ENCODE measurements at places on chromosomes 5 and 9. TPM values are rescaled to one million over a fixed set of nuclear protein-coding genes. Genes with fewer than 3 reads are reported as not detected.

DNA sequence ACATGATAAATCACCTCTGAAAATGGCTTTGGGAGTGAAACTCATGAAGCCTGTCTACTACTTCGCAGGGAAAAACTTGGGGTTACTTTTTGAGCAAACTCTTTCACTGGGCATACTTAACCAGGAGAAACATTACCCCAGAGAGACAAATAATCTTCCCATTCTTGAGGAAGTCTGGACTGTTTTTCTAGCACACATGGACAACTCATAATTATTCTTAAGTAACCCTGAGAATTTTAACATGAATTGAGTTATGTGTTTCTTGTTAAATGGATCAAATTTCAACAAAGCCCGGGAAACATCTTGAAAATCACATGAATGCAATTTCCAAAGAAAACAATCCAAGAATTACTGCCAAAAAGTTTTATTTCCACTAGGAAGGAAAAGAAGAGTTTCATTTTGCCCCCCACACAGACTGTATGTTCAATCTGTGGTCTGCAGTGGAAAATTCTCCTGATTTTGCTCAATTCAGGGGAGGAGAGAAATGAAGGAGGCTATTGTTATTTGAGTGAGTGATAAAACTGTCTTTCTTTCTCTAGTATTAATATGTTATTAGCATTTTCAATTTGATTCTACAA is 564.8 kb upstream of the CLINT1 start:
- no peaks in the 10 kb centered on the region for H3K27me3 ChIP-seq
- no peaks in the 10 kb centered on the region for H3K4me1 ChIP-seq
- no peak for DNase-seq
- no peak overlapping the region for H3K4me3 ChIP-seq
- H3K36me3 ChIP-seq, result no peaks in the 10 kb centered on the region

- no peak overlapping the region for H3K4me3 ChIP-seq
- H3K27me3 ChIP-seq, result no peaks in the 10 kb centered on the region
- H3K36me3 ChIP-seq, result no peaks in the 10 kb centered on the region
- H3K4me1 ChIP-seq, result no peaks in the 10 kb centered on the region
- no peak overlapping the region for H3K27ac ChIP-seq
Observed at GRCh38 chr5:82332886-82333615, 54.9 kb upstream of the RPS23 start.

- no peak overlapping the region for H3K4me3 ChIP-seq
- no peaks in the 10 kb centered on the region for H3K27me3 ChIP-seq
- H3K36me3 ChIP-seq, result no peaks in the 10 kb centered on the region
- H3K27ac ChIP-seq, result no peak overlapping the region
Observed at GRCh38 chr9:99531313-99531712, 290.4 kb upstream of the NR4A3 start.

DNA sequence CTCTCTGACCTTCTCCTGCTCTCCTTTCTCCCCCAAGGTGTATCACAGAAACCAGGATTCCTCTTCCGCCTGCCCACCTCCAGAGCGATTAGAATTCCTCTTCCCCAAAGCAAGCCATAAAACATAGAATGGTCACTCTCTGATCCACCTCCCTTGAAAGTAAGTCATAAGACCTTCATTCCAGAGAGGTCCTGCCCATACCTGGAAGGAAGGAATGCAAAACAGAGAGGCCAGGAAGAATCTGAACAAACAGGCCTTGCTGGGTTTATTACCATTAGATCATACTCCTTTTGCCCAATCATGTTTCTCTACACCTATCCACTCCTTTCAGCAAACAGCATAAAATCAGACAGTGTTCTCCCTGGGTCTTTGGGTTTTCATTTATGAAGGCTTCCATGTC is 21.0 kb downstream of the CDKL3 start:
- H3K27me3 ChIP-seq, result no peaks in the 10 kb centered on the region
- no peak for DNase-seq
- H3K4me1 ChIP-seq, result no peaks in the 10 kb centered on the region
- H3K4me3 ChIP-seq, result no peak overlapping the region
- H3K36me3 ChIP-seq, result no peaks in the 10 kb centered on the region

DNA sequence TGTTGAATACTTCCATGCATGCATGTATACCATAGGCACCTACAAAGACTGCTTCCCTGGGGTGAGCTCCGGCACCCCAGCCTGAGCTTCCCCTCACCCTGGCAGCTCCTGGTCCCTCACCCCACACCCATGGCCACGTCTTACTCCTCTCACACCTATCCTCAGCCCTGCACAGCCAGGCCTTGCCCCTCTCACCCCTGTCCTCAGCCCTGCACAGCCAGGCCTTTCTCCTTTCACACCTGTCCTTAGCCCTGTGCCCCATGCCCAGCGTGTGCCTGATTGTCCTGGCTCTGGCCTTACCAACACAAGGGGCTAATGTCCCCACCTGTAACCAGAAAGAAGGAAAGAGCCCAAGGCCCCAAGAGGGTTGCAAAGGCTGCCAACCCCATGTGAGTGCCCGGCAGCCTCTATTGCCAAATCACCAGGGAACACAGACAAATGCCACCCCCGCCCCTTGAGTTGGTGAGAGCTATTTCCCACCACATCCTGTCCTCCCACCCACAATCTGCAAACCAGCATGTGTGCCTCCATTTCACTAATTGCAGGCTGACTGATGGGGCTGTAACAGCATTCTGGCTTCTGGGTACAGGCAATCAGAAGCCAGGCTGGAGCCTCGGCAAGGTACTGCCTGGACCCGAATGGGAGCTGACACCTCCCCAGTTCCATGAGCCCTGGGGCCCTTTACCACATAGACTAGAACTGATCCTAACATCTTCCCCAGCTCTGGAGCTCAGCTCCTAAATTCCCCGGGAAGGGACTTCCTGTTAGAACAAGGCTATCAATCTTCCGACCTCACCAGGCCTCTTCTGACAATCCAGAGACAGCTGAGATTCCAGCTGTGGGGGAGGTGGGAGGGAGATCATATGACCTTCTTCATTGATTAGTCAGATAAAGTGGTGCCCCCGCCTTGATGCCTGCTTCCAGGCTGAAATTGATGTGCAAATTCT is 78.2 kb downstream of the FAM114A2 start:
- no peaks in the 10 kb centered on the region for H3K4me1 ChIP-seq
- DNase-seq, result no peak

DNA sequence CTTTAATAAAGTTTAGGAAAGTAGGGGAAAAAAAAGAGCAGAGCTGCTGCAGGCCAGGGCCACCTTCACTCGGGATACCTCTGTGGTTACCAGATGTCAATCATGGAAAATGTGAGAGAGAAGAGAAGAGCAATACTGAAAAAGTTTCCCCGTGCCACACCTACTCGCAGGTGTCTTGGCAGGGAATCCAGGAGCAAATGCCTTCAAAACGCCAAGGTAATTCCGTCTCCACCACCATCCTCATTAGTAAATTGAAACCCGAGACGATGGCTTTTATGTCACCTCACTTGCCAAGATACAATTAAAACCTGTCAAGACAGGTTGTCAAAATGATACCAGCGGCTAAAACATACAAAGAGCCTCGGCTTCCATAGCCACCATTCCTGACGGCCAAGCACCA is 49.7 kb downstream of the FAM81B start:
- H3K27ac ChIP-seq, result no peak overlapping the region
- H3K27me3 ChIP-seq, result no peaks in the 10 kb centered on the region
- H3K4me3 ChIP-seq, result no peak overlapping the region
- H3K36me3 ChIP-seq, result no peaks in the 10 kb centered on the region

DNA sequence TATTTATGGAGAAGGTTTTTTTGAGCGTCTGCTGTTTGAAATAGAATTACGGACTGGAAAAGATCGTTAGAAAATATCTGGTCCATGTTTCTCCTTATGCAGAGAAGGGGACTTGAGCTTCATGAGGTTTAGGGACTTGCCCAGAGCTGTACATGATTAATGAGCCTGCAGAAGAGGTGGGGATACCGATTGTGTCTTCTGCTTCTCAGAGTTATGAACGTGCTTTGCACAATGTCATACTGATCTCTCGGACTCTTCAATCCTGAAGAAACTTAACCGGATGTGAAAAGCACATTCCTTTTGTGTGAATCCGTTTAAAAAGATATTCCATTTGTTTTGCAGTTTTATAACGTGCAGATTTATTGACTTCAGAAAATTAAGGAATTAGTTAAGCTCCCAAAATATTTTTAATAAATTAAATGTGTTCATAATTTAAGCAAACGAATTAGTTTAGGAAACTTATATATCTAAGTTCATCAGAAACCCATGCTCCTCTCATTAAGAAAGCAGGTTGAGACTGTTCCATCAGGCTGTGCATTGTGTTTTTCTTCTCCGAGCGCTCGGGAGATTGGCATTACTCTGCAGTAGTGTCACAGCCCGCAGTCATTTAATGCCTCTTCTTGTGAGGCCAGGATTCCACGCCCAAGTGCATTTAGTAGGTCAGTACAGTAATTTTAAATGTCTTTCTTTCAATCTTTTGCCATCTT is 40.8 kb upstream of the MEF2C start:
- DNase-seq, result no peak
- H3K4me3 ChIP-seq, result no peak overlapping the region
- no peaks in the 10 kb centered on the region for H3K27me3 ChIP-seq

- H3K36me3 ChIP-seq, result no peaks in the 10 kb centered on the region
- no peak overlapping the region for H3K4me3 ChIP-seq
- DNase-seq, result no peak
Observed at GRCh38 chr5:21791304-21791703, 1061.8 kb downstream of the CDH12 start.

DNA sequence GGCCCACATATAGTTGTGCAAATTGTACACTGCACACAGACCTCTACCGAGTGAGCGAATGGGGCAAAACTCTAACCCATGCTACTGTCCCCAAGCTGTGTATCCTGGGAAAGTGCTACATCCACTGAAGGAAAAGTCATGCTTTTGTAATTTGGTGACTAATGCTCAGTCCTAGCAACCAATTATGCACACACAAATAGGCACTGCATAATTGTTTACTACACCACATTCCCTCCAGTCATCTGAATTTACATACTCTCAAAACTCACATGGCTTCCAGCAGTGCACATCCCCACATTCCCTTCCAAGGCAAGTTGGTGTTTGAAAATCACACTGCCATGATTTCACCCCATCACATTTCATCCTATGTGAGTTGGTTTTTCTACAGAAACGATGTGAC is 125.9 kb upstream of the OSMR start:
- no peaks in the 10 kb centered on the region for H3K4me1 ChIP-seq
- no peak overlapping the region for H3K4me3 ChIP-seq
- H3K27me3 ChIP-seq, result no peaks in the 10 kb centered on the region
- H3K27ac ChIP-seq, result no peak overlapping the region
- H3K36me3 ChIP-seq, result no peaks in the 10 kb centered on the region
- DNase-seq, result no peak

- no peak overlapping the region for H3K27ac ChIP-seq
- no peak for DNase-seq
- no peak overlapping the region for H3K4me3 ChIP-seq
- H3K27me3 ChIP-seq, result no peaks in the 10 kb centered on the region
- no peaks in the 10 kb centered on the region for H3K4me1 ChIP-seq
- H3K36me3 ChIP-seq, result no peaks in the 10 kb centered on the region
Observed at GRCh38 chr5:51227963-51228470, 155.2 kb upstream of the ISL1 start.

GRCh38 chr9:125521462-125522327 is 185.3 kb downstream of the MAPKAP1 start:
- no peaks in the 10 kb centered on the region for H3K4me1 ChIP-seq
- no peak overlapping the region for H3K4me3 ChIP-seq
- no peak for DNase-seq
- H3K27ac ChIP-seq, result peak overlapping the region; percentile 54

DNA sequence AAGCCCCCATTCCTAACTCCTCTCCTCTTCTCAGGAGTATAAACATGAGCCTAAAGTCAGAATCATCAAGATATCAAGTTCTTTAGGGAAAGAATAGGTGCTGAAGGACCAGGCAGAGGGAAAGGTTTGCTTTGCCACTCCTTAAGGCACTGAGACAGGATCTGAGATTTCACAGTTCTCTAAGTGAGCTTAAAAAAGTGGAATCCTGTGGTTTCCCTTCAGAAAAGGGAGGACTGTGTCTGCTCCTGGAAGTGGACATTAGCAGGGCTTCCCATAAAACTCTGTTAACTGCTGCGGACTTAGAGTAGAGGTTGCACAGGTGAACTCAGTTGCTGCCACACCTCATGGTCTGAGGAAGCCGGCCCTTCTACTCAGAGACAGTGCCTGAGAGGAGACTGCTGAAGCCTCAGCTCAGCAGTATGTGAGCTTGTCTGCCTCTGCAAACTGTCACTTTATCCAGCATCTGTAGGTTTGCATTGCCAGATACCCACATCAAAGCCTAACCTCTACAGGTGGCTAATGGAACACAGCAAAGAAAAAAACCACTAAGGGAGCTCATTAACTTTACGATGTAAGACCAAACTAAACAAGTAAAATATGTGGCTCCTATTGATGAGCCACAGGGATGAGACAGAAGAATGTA is 42.9 kb downstream of the RIC1 start:
- peaks cover 3% of the 10 kb centered on the region for H3K4me1 ChIP-seq
- no peaks in the 10 kb centered on the region for H3K27me3 ChIP-seq
- H3K36me3 ChIP-seq, result no peaks in the 10 kb centered on the region
- DNase-seq, result no peak

GRCh38 chr5:88813805-88814575 is 69.0 kb downstream of the MEF2C start:
- DNase-seq, result no peak
- no peaks in the 10 kb centered on the region for H3K4me1 ChIP-seq
- H3K27ac ChIP-seq, result no peak overlapping the region
- H3K27me3 ChIP-seq, result no peaks in the 10 kb centered on the region
- H3K36me3 ChIP-seq, result no peaks in the 10 kb centered on the region

GRCh38 chr9:105127863-105128220 is 116.6 kb upstream of the SLC44A1 start:
- no peak overlapping the region for H3K27ac ChIP-seq
- H3K4me3 ChIP-seq, result no peak overlapping the region
- H3K36me3 ChIP-seq, result no peaks in the 10 kb centered on the region
- no peaks in the 10 kb centered on the region for H3K27me3 ChIP-seq
- DNase-seq, result peak; percentile 22
- H3K4me1 ChIP-seq, result no peaks in the 10 kb centered on the region

DNA sequence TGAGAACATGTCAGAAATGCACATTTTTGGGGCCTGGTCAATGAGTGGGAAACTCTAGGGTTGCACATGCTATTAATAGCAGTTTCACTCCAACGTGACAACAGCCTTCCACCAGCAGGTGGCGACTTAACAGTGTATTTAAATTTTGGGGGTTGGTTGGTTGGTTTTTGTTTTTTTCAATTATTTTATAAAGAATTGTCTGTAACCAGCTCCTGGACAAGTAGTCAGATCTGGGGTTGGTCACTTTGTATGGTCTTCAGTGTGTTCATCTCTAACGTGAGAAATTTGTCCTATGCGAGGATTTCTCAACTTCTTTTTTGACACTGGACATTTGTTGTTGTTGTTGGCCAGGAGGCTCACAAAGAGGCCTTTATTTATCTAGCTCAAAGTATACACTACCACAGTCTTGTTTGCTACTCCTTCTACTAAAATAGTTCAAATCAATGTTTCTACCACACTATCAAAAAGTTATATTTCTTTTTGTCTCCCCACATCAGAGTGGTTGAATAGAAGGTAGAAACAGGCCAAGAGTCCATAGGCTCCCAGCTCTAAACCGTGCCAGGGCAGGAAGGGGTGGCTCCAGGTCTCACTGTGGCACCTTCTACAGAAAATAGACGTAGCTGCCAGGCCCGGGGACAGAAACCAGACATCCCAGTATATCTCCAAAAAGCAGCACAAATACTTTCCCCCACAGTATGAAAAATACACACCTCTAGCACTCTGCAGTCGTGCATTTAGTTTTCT is 110.4 kb downstream of the TRPM6 start:
- H3K4me3 ChIP-seq, result no peak overlapping the region
- no peaks in the 10 kb centered on the region for H3K4me1 ChIP-seq
- no peaks in the 10 kb centered on the region for H3K36me3 ChIP-seq

The FBP1 gene
- total RNA-seq, result 51.4 TPM

The EQTN gene
- total RNA-seq, result 1.1 TPM

The FBXO4 gene
- total RNA-seq, result 7.6 TPM

The SPATA31A3 gene
- total RNA-seq, result not detected

The TMED7 gene
- 127 TPM for total RNA-seq

The OMD gene
- total RNA-seq, result 0.88 TPM

The MSANTD3 gene
- total RNA-seq, result 9.1 TPM

The BHMT2 gene
- total RNA-seq, result 0.90 TPM

Data from colonic mucosa (tissue), 4 donors.